ACHN (cell line): ENCODE measurements at places on chromosomes 3 and 15.
A peak's percentile ranks its signal among the peaks of the same experiment; 100 is the strongest.

DNA sequence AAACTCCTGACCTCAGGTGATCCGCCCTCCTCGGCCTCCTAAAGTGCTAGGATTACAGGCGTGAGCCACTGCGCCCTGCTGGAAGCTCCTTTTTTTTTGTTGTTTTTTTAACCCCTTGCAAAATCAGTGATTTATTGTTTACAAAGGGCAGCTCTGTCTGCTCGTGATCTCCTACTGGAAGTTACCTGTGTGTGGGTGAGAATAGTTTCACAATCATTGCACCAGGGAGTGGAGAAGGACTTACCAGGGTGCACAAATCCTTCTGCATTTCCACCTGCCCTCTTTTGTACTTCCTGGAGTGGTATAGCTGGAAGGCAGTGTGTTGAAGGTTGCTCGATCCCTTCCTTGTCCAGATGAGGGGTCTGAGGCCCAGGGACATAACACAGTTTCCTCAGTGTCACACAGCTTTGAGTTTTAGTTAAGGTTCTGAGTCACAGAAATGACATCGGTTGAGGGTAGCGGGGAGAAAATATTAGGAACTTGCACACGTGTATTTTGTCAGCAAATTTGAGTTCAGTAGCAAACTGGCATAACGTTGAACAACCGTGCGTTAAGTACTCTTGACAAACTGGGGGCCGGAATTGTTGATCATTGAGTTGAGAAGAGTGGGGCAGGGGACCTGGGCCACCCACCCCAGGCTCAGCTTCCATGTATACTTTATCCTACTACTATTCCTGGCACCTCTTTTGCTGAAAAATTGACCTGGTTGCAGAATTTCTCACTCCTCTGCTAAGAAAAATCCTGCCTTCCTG, 11.3 kb upstream of the TRAK1 start:
- DNase-seq = no peak

DNA sequence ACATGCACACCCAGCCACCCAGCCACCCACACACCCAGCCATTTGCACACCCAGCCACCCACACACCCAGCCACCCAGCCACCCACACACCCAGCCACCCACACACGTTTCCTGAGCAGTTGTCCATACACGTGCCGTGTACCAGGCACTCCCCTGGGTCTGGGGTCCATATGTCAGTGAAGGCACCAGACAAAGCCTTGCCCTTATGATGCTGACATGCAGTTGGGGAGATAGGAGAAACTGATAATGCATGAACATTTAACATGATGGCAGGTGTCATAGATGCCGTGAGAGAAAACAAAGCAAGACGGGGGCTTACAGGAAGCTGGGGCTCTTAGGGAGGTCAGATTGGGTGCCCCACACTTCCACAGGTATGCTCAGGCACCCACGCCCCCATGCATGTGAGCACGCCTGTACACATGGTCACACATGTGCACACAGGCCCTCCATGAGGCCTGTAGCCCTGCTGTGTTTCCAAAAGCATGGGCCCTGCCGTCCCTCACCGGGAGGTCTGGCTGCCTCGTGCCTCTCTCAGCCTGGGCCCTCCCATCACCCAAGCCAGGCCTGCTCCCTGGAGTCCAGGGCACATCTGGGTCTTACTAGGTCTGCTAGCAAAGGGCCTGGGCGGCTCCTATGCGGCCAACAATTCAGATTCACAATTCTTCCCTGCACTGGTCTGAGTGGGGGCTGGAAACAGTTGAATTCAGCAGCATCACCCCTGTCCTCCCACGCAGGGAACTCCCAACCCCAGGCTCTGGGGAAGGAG, 3.6 kb upstream of the DNAJB8 start:
- no peak for DNase-seq

GRCh38 chr15:67180035-67180434, 74.4 kb downstream of the AAGAB start:
- no peak for DNase-seq

DNA sequence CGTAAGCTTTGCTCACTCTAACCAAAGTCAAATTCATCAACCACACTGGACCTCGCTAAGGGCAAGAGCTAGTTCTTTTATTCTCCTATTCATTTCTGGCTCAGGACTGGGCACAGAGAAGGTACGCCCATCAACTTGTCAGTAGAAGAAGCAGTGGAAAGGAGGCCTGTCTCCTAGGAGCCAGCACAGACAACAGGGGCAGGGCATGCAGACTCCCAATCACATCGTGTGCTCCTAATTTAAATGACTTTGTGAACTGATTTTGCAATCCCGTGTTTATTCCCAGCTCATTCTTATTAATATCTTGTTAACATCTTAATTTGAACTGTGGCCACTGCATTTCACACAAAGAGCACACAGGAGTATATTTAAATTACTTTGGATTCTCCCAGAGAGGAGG, 161.1 kb upstream of the BCL6 start:
- DNase-seq = no peak

DNA sequence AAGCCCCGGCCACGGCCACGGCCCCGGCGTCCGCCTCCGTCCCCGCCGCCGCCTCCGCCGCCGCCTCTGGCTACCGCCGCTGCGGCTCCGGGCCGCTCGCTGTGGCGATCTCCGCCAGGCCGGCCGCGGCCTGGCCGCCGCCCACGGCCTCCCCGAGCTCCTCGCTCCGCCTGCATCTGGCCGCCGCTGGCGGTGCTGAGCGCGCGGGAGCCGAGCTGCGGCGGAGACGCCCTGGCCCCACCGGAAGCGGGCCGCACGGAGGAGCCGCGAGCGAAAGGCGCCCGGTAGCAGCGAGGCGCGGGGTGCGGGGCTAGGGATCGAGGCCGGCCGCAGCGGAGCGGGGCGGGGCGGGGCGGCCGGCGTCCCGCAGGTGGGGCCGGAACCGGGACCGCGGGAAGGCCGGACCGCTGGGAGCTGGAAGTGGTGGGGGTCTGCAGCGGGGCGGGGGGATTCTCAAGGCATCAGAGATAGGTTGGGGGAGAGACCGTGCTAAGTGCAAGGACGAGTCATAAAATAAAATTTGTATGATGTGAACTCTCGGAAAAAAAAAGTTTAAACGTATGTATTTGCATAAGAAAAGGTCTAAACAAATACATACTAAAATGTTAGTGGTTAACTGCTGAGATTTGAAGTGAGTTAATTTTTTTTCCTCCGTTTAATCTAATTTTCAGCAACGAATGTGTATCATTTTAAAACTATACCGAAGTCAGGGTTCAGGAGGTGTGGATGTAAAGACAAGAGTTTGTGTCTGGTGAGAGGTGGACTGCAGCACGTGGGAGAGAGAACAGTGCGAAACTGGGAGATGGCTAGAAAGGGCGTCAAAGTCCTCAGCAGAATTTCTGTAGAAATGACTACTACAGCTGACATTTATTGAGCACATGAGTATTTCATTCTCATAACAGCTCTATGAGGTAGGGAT, at the start of gene AVEN:
TSS of gene AVEN (minus strand) at position 334 of the 919 bp plus-strand sequence. CDS start at position 176, 158 bp downstream.
- peak; percentile 49 for DNase-seq

GRCh38 chr3:33652736-33653135, 65.3 kb downstream of the CLASP2 start:
- no peak for DNase-seq

DNA sequence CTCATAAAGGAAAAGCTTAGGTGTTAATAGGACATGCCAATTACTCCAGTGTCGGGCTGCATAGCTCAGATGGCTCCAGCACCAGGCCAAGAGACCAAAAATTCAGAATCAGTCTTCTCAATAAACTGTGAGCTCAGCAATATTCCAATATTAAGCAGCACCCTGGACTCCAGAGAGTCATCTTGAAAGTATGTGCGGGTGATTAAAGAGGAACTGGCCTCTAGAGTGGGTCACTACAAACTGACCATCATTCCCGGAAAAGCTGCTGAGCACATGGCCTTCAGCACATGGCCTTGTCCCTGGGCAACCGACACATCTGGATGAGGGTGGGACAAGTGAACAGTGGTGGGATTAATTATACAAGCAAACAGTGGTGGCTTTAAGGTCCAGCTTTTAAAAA, 59.0 kb downstream of the MAGI1 start:
- no peak for DNase-seq

- no peak for DNase-seq
Observed at GRCh38 chr3:167466966-167467365, 6.9 kb downstream of the SERPINI2 start.

- DNase-seq = no peak
Observed at GRCh38 chr15:68512052-68512451, 66.7 kb upstream of the CORO2B start.

GRCh38 chr3:58529516-58530353, 7.3 kb downstream of the ACOX2 start:
- DNase-seq = no peak

GRCh38 chr15:51771773-51772172, 20.4 kb downstream of the TMOD2 start:
- DNase-seq = no peak

DNA sequence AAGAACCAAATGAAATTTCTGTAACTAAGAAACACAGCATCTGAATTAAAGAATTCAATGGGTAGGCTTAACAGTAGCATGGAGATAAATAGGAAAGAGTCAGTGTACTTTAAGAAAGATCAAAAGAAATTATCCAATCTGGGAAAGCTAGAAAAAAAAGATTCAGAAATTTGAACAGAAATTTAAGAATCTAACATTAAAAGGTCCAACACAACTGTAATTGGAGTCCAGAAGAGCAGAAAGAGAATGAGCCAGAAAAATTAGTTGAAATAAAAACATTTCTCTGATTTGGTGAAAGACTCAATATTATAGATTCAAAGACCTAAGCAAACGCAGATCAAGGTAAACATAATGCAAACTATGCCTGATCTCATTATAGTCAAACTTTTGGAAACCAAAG, 187.1 kb downstream of the C3orf38 start:
- no peak for DNase-seq

GRCh38 chr3:197219619-197220018, 78.8 kb downstream of the DLG1 start:
- no peak for DNase-seq

- DNase-seq = no peak
Observed at GRCh38 chr3:138740072-138740471, 94.7 kb downstream of the PIK3CB start.

- no peak for DNase-seq
Observed at GRCh38 chr3:156472684-156473083, 82.2 kb downstream of the SSR3 start.

DNA sequence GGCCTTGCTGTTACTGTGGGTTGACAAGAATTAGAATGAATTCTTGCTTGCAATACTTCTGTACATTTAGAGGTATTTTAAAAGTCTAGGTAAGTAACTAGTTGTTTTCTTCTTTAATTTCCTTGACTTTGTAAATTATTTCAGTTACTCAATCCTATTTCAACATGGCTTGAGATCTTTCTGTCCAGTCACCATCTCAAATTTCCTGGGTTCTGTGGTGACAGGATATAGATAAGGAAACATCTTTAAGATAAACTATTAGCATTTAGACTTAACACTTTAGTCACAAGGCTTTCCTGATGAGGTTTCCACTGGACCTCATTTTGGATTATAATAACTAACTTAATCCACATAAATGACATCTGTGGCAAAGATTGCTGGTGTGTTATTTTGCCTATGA, 195.9 kb upstream of the DPH6 start:
- no peak for DNase-seq

GRCh38 chr3:20769430-20769829, 583.4 kb upstream of the SGO1 start:
- no peak for DNase-seq

DNA sequence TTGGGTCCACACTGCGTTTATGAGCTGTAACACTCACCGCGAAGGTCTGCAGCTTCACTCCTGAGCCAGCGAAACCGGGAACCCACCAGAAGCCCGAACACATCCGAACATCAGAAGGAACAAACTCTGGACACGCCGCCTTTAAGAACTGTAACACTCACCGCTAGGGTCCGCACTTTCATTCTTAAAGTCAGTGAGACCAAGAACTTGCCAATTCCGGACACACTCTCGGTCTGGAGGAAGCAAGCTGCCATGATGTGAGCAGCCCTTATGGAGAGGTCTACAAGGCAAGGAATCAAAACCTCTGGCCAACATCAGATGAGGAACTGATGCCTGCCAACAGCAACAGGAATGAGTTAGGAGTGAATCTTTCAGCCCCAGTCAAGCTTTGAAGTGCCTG, 62.9 kb downstream of the SLC28A2 start:
- no peak for DNase-seq

- DNase-seq = peak; percentile 55
Observed at GRCh38 chr3:123489400-123490004, 40.6 kb upstream of the ADCY5 start.

- DNase-seq = peak; percentile 29
Observed at GRCh38 chr15:29570121-29570947, 251.9 kb downstream of the TJP1 start.

DNA sequence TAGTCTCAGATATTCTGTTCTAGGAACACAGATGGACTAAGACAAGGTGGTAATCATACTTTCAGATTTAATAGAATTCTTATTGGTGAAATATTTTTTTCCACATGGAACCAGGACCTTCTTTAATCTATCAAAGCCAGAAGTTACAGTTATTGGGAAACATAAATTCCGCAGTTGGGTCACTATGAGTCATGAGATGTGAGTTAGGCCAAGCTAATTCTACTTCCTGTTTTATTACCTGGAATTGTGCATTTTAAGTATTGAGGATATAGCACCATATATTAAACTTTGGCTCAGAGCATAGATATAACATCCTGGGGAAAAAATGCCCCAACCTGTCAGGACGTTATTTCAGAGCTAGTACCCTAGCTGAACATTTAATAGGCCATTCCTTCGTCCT, 96.4 kb upstream of the P3H2 start:
- no peak for DNase-seq

- DNase-seq = no peak
Observed at GRCh38 chr3:62255758-62256157, 117.6 kb downstream of the FEZF2 start.

GRCh38 chr15:70254311-70254869, 156.7 kb upstream of the TLE3 start:
- no peak for DNase-seq

GRCh38 chr3:8489278-8489792, 12.3 kb upstream of the LMCD1 start:
- no peak for DNase-seq

GRCh38 chr3:177601152-177601551, 403.9 kb upstream of the TBL1XR1 start:
- no peak for DNase-seq

DNA sequence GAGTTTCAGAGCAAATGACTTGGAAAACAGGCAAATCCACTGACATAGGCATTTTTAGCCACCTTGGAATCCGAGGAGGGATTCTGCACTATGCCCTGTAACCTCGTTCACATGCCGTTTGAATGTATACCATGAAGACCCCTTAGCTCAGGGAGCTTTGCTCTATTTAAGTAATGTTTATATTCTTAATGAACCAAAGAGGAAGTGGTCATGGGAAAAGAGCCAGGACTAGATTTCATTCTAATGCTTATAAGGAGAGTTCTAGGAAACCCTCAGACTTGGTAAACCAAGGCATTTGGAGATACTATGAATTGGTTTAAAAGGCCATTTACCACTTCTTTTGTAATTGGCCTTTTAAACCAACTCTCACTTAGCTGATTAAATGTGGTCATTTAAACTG, 178.9 kb downstream of the IGF1R start:
- DNase-seq = no peak
